ENCODE measurements at places on chromosomes 7 and 10.
A peak's percentile ranks its signal among the peaks of the same experiment; 100 is the strongest.

DNA sequence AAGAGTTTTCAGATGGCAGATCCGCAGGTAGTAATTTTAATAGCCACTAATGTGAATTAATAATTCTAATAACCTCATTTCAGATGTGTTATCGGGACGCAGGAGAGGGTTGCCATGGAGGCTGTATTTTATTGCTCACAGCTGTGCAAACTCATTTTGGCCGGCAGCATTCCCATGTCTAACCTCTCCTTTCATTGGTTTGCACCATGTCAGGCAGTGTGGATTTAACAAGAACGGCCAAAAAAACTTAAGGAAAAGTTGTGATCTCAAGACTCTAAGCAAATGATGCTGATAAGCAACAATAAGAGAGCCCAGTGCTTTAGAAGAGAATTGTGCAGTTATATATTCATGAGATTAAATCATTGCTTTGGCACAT is 88.7 kb upstream of the NRP1 start:
- no peak for DNase-seq

DNA sequence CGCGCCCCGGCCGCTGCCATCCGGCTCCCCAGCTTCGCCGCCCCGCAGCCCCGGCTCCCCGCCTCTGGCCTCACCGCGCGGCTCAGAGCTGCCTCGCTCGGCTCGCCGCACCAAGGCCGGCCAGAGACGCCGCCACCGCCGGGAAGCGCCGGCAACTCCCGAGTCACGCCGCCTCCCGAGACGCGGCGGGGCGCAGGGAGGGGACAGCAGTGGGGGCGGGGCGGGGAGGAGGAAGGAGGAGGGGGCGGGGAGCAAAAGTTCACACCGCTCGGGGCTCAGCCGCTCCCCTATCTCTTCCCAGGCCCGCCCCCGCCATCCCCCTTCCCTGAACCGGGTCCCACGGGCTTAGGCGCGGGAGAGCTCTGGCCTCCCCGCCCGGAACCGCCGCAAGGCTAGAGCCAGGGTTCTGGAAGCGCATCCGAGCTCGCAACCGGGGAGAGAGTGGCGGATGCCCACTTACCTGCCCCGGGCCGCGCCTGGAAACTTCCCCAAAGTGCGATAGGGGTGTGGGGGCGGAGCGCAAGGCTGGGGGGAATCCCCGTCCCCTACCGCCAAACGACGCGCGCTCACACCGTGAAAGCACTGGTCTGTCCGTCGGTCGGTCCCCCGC is 1.0 kb downstream of the CHST15 start:
- DNase-seq, result peak; percentile 76

DNA sequence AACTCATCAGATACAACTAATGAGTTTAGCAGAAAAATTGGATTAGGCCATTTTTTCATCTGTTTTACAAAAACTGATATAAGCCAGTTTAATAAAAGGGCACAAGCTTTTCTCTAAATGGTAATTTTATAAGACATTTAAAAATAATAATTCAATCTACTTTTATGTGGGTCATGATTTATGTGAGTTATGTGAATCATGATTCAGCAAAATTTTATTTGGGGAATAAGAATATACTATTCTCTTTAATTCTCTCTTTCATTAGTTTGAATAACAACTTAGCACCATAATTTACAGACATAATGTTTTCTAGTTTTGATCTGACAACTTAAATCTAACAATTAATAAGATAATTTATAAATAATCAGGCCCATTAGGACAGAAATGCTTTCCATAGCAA is 63.8 kb upstream of the TEX47 start:
- DNase-seq, result no peak

- DNase-seq, result no peak
Observed at GRCh38 chr10:124153023-124153826, 59.8 kb upstream of the CHST15 start.

All from type B pancreatic cell (in vitro differentiated cells).